ENCODE measurements at places on chromosomes 4 and X. TPM values are rescaled to one million over a fixed set of nuclear protein-coding genes. Genes with fewer than 3 reads are reported as not detected.

The FHIP1A gene
- 2.6 TPM for total RNA-seq

The SETD7 gene
- total RNA-seq, result 40.0 TPM

The KCNIP4 gene
- under 0.01 TPM for total RNA-seq

The TACR3 gene
- total RNA-seq, result not detected

The GSX2 gene
- total RNA-seq, result not detected

The ARSJ gene
- total RNA-seq, result 34.6 TPM

The TMPRSS11E gene
- not detected for total RNA-seq

The PRDM8 gene
- total RNA-seq, result 11.9 TPM
